Left ventricle myocardium superior (tissue), 1 donor: ENCODE measurements at places on chromosomes 3 and 15. TPM values are rescaled to one million over a fixed set of nuclear protein-coding genes. Genes with fewer than 3 reads are reported as not detected.

The TRAT1 gene
- total RNA-seq, result not detected

The IL5RA gene
- 0.17 TPM for total RNA-seq

The ZNF774 gene
- 4.9 TPM for total RNA-seq

The TMEM45A gene
- 3.2 TPM for total RNA-seq

The SNRPN gene
- 395 TPM for total RNA-seq

The GOLGA8Q gene
- 1.1 TPM for total RNA-seq

The GOLGA6L4 gene
- 0.50 TPM for total RNA-seq

The ROBO1 gene
- 6.0 TPM for total RNA-seq

The WNT5A gene
- 4.2 TPM for total RNA-seq

The LRTM1 gene
- total RNA-seq, result not detected

The SPTBN5 gene
- 3.6 TPM for total RNA-seq

The CCDC54 gene
- total RNA-seq, result not detected

The CDC25A gene
- total RNA-seq, result 0.77 TPM

The ATP13A5 gene
- total RNA-seq, result not detected

The TAGLN3 gene
- total RNA-seq, result not detected

The NOX5 gene
- total RNA-seq, result not detected

The HRG gene
- total RNA-seq, result not detected

The CACNA2D3 gene
- 26.9 TPM for total RNA-seq

The PARL gene
- total RNA-seq, result 58.0 TPM

The FBXO40 gene
- total RNA-seq, result 228 TPM

The TCF12 gene
- 48.4 TPM for total RNA-seq

The PPP1R14D gene
- total RNA-seq, result not detected

The RPL35A gene
- 751 TPM for total RNA-seq
